ENCODE measurements at places on chromosomes 6 and 20. TPM values are rescaled to one million over a fixed set of nuclear protein-coding genes. Genes with fewer than 3 reads are reported as not detected.

MAP1LC3A gene
- 25.1 TPM for total RNA-seq

COL11A2 gene
- 0.57 TPM for total RNA-seq

LAMP5 gene
- total RNA-seq, result not detected

GPR6 gene
- total RNA-seq, result not detected

NEDD9 gene
- 0.28 TPM for total RNA-seq

SPTLC3 gene
- total RNA-seq, result 0.03 TPM

KIAA0408 gene
- total RNA-seq, result 0.90 TPM

PPP1R16B gene
- total RNA-seq, result 0.92 TPM

SASH1 gene
- 6.6 TPM for total RNA-seq

PSMB9 gene
- 41.5 TPM for total RNA-seq

PARD6B gene
- 132 TPM for total RNA-seq

SLC22A16 gene
- not detected for total RNA-seq

ARHGAP40 gene
- total RNA-seq, result 0.18 TPM

TINAG gene
- total RNA-seq, result not detected
